ENCODE measurements at places on chromosomes 16 and 17. TPM values are rescaled to one million over a fixed set of nuclear protein-coding genes. Genes with fewer than 3 reads are reported as not detected.

MTHFSD gene
- 30.4 TPM for total RNA-seq

SLFN14 gene
- 0.31 TPM for total RNA-seq

WNT9B gene
- not detected for total RNA-seq

OMG gene
- total RNA-seq = 8.5 TPM

VTN gene
- total RNA-seq = 0.63 TPM

HID1 gene
- total RNA-seq = 30.4 TPM

SP2 gene
- 1.3 TPM for total RNA-seq
